ENCODE measurements at places on chromosomes 5 and 9.

GRCh38 chr5:18754201-18754600 lies 1119.9 kb downstream of the TAF11L14 start:
- DNase-seq: no peak

DNA sequence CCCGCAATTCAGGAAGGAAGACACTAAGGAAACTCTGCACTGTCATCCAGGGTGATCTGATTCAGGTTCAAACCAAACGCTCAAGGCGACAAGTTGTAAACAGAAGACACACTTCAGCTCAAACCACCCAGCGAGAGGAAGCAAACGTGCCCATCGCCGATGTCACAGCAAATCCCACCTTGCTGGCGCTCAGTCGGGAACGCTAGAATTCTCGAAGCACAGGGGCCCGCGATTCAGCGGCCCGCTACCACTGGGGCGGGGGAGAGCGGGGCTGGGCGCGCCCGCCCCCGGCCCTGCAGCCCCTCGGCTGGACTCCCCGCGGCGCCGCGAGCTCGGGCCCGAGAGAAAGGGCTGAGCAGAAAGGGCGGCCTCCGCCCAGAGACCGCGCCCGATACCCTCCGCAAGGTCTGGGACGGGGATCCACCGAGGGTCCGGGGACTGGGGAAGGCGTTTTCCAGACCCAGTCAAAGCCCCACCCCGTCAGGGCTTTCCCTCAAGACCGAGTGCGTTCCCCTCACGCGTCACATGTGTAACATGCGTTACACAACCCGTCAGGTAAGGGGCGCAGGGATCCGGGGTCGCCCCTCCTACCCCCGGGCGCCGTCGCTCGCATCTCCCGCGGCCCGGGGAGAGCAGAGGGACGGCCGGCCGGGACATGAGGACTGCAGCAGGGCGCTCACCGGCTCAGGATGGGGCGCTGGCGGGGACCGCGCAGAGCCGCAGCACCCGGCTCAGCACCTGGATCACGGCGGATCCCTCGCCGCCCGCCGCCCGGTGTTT lies 469 bp downstream of the AGTPBP1 start:
- DNase-seq: no peak

- no peak for DNase-seq
Measured at GRCh38 chr5:9244417-9244816, 301.5 kb downstream of the SEMA5A start.

DNA sequence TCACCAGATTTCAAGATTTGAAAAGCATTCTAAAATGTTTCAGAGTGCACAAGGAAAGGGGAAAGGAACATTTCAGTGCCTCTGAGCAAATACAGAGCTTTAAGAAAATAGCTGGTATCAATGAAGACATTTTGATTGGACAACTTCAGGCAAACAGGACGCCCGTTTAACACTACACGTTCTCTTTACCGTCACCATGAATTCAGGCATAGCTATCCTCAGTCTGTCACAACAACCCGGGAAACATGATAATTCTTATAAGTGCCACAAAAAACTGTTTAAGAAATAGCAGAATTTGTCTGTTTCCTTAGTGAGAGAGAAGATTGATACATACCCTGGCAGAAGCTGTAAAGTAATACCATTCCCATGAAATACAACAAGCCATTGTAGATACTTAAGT lies 392.4 kb upstream of the PDE4D start:
- no peak for DNase-seq

DNA sequence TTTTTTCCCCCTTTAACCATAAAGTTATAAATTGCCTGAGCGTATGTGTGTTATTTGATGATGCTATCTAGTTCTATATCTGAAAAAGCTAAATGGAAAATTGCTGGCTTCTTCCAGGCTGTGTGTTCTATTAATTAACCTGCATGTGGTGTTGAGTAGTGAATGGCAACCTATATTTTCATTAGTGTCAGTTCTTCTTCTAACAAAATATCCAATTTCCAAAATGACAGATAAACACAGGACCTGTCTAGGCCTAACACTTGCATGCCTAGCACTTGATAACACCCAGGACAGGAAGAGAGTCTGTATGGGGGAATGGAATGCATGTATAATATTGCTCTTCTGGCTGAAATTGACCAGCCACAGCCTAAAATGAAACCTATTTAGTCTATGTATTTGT lies 91.7 kb downstream of the CD180 start:
- no peak for DNase-seq

DNA sequence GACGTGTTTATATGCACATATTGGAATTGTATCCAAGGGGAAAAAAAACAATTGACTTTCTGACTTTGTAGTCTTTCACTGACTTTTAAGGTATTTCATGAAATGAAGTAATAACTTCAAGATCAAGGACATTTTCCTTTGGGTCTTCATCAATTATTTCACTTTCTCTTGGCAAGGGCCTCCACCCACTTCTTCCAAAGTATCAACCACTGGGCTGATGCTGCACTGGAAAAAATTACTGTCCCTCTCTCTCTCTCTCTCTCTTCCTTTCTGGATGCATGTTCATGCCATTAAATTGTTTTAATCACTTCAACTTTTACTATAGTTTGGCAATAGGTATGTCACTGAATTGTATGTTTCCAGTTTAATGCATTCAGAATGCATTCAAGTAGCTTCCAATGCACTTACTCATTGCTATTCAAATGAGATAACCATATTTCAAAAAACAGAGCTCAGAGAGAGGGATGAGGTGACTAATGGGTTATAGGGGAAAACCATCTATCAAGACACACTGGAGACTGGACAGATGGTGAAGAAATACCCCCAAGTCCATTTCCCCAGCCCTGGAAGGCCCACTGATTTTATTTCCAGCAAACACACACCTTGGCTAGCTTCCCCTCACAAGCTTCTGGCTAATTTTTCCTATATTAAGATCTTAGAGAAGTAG lies 585.3 kb downstream of the EBF1 start:
- peak; percentile 48 for DNase-seq

GRCh38 chr5:82931110-82931509 lies 146.1 kb downstream of the TMEM167A start:
- peak; percentile 12 for DNase-seq

DNA sequence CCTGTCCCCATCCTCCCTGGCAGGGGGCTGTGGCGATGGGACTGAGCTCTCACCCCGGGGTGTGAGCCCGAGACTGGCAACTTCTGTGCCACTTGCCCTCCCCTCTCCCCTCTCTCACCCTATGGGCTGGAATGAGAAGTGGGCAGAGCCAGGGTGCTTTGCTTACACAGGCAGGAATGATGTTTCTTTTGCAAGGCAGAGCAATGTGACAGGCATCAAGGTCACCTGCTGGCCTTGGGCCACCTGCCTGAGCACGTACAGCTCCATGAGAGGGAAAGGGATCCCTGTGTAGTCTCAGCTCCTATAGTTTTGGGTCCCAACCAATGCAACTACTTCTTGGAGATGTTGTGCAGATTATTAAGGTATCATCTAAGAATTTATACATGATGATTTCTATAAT lies 252.8 kb upstream of the DAP start:
- no peak for DNase-seq

- peak; percentile 68 for DNase-seq
Measured at GRCh38 chr5:150656191-150657132, 4.6 kb upstream of the MYOZ3 start.

DNA sequence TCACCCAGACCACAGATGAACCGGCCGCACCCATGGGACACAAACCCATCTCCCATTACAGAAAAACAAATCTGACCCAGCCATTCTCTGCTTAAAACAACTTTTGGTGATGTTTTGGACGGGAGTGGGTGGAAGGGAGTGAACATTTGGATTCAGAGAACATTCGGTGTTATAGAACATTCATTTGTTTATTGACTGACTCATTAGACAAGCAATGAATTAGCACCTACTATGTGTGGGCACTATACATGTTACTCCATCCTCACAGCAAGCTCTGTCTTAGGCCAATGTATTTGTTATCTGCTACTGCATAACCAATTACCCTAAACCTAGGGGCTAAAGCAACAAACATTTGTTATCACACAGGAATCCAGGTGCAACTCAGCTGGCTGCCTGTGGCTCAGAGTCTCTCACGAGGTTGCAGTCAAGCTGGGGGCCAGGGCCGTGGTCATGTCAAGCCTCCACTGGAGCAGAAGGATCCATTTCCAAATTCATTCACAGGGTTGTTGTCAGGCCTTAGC lies 5.1 kb upstream of the ERGIC1 start:
- peak; percentile 74 for DNase-seq

DNA sequence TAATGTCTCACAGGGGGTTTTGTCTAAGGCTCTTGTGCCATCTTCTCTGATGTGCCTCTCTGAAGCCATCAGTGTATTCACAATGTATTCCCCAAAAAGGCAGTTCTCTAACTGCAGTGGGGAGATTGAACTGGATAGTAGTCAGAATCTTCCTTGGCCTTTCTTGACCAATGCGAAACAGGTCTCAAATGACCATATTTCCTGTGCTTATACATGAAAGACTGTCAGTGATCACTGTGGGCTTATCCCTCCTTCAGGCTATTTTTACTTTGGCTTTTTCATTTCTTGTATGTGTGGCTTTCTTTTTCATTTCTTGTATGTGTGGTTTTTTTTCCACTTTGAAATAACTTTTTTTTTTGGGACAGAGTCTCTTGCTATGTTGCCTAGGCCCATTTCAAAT lies 19.7 kb downstream of the HMGXB3 start:
- no peak for DNase-seq

GRCh38 chr9:137956688-137957385 lies 79.3 kb downstream of the CACNA1B start:
- no peak for DNase-seq

GRCh38 chr5:68426586-68426985 lies 211.0 kb downstream of the PIK3R1 start:
- DNase-seq: no peak

- DNase-seq: no peak
Measured at GRCh38 chr9:133519693-133520092, 5.1 kb downstream of the MYMK start.

DNA sequence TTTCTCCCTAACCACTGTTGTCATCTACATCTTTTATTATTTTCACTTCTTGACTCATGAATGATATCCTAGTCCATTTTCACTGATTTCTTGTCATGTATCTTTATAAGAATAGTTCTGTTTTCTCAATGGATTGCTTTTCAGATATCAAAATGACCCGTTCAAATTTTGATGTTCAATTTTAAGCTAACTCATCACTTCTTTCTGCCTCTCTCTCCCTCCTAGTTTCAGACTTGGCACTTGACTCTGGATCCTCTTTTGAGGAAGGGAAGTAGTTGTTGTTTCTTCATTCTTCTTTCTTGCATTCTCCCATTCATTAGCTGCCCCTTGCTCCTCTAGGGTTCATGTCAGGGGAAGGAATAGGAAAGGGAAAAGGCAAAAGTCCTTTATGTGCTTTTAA lies 23.7 kb downstream of the CSNK1G3 start:
- DNase-seq: no peak

GRCh38 chr5:7941692-7942091 lies 72.7 kb downstream of the MTRR start:
- DNase-seq: no peak

DNA sequence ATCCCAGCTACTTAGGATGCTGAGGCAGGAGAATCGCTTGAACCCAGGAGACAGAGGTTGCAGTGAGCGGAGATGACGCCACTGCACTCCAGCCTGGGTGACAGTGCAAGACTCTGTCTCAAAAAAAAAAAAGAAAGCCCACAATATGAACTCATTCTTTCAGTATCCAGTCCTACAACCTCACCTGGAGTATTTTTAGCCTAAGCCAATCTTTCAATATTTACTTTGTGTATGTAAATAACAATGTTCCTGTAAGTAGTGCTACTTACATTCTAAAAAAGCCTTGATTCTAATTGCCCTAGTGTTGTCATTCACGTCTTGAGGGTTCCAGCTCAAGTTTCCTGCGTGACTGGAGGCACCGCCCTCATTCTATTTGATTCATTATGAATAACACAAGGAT lies 62.0 kb downstream of the BHMT start:
- DNase-seq: no peak

- DNase-seq: peak; percentile 56
Measured at GRCh38 chr5:31614151-31615020, 24.5 kb upstream of the PDZD2 start.

DNA sequence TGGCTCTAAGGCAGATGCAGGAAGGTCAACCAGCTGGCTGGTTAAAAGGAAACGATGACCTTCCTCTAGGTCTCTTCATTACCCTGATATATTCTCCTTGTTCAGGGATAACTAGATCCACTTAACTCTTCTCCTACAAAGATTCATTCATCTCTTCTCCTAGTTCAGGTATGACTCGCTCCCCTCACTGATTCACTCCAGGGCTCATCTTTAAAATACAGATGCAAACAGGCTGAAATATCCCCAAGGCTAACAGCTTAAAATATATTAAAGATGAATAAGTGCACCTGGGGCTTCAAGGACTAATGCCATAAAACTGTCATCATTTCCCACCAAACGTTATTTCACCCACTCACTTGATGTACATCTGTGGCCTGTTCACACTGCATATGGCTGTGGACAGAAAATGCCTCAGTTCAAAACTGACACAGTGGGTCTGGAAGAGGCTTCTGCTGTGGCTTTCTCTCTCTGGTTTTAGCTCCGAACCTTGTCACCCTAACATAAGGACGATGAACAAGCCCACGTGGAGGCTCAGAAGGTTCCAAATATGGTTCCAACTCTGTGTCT lies 366.9 kb downstream of the DEPDC1B start:
- DNase-seq: no peak

DNA sequence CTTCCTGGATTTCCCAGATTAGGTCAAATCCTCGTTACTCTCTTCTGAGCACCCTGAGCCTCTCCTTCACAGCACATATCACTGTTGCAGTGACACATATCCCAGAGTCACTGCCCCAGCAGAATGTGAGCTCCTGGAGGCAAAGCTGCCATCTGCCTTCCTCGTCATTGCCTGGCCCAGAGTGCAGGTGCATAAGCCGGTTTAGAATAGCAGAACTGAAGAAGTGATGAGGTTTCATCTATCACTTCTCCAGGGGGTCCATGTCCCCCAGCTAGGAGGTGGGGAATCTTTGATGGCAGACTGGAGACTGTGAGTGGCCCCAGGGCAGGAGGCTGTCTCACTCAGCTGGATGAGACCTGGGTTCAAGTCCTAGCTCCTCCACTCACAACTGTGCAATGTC lies 25.8 kb downstream of the NIPAL4 start:
- DNase-seq: no peak

DNA sequence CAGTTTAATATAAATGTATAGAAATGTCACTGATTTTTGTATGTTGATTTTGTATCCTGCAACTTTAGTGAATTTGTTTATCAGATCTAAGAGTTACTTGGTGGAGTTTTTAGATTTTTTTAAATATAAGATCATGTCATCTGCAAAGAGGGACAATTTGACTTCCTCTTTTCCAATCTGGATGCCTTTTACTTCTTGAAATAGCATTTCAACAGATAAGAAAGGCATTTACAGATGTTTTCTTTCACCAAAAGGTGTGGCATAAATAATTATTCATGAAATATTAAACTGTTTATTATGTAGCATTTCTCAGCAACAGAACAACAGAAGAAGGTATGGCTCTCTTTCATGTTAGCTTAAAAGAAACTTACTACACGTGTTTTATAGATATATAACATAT lies 34.9 kb upstream of the NIPBL start:
- DNase-seq: no peak

DNA sequence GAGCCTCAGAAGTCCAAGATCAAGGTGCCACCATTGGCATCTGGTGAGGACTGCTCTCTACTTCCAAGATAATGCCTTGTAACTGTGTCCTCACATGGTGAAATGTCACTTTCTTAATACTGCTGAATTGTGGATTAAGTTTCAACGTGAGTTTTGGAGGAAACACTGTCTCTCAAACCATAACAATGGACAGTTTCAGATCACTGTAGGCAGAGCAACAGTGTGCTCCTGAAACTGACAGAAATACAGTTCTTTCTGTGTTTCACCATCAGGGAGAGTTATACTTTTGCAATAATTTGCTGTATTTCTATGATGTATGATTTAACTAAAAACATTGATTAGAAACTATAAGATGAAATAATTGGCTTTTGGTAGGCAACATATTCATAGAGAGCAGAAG lies 1780.5 kb upstream of the CDH6 start:
- no peak for DNase-seq
